ENCODE measurements at places on chromosomes 3 and 15.

- DNase-seq = no peak
These were observed 682 bp downstream of the ITPKA start for GRCh38 chr15:41494190-41494921.

GRCh38 chr3:35665390-35666055 lies 26.2 kb downstream of the ARPP21 start:
- no peak for DNase-seq

DNA sequence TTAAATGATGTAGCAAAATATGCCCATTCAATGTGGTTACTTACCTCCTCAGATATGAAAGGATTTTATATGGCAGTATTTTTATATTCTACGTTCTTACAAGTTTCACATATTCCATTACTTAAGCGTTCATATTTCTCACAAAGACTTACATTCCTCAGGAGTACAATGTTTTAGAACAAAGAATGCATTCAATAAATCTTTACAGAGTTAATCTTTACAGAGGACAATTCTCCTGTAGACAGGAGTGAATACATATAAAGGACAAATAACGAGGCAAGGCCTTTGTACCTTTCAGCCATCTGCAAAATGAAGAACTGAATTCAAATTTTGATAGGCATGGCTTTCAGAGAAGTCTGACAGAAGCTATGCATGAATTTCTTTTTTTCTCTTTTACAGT lies 1.9 kb downstream of the ZNF80 start:
- no peak for DNase-seq

- no peak for DNase-seq
These were observed 117.2 kb downstream of the FNDC3B start for GRCh38 chr3:172156586-172156955.

DNA sequence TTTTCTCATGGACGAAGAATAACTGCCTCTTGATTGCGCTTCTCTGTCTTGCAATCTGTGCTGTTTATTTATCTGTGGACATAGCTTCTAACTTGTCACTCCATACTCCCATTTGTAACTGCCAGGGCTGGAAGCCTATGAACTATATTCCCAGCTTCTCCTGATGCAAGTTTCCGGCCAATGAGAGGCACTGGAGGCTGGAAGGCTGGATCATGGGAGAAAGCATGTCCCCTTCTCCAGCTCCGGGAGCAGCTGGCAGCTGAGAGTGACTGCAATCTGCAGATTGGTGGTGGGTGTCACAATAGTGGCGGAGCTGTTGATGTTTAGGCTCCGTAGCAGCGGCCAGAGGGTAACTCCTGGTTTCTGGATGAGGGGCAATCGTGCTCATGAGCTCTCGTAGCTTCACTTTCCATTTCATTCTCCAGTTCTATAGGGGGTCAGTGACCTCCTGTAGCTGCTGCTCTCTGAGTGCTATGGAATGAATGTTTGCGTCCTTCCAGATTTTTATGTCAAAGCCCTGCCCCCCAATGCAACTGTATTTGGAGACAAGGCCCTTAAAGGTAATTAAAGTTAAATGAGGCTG lies 35.7 kb upstream of the PCSK6 start:
- no peak for DNase-seq

DNA sequence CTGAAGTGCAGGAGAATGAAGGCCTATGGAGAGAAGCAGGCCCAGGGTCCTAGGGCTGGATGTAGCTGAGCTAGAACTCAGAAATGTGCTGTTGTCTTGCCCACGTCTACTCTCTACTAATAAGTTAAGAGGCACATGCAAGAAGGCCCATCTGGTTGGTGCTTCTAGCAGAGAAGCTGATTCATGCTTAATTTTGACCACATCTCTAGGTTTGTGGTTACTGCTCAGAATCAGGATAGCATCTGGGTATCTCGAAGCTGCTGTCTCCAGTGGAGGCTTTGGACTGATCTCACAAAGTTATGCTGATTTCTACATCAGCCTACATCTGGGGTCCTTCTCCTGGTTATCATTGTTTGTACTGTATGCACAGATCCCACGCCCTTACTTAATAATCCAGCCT lies 87.3 kb downstream of the CACNA1D start:
- DNase-seq = no peak

- no peak for DNase-seq
These were observed 91.6 kb downstream of the NR2F2 start for GRCh38 chr15:96422125-96422524.

DNA sequence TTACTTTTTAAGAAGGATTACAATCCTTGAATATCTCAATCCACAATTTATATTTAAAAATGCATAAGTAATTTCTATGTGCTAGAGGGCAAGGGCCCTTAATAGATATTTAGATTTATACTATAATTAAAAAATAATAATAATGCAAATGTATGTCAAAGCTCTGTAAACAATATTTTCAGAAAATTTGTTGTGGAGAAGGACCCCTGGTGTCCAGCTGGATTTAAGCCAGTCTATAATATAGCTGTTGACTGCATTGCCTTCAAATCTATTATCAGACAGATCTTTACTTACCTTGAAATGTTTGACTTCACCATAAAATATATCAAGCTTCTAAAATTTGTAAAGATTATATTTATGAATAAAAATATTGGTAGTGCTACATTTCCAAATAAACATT lies 65.6 kb downstream of the ZBTB20 start:
- no peak for DNase-seq

DNA sequence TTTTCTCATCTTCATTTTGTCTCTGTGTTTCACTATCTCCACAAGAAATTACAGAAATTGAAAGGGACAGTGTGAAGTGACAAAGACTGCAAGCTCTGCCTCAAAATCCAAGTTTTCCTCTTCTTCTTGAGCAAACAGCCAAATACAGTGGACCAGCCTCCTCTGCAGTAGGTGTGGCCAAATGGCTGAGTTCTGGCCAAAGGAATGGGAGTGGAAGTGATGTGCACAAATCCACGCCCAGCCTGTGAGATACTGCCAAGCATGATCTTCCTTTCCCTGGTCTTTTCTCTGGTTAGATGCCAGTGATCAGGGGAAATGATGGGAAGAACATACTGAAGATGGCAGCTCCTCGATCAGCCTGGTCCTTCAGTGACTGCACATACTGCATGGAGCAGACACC lies 111.0 kb upstream of the CPNE4 start:
- DNase-seq = no peak

GRCh38 chr3:12273045-12273695 lies 15.7 kb upstream of the PPARG start:
- DNase-seq = no peak

DNA sequence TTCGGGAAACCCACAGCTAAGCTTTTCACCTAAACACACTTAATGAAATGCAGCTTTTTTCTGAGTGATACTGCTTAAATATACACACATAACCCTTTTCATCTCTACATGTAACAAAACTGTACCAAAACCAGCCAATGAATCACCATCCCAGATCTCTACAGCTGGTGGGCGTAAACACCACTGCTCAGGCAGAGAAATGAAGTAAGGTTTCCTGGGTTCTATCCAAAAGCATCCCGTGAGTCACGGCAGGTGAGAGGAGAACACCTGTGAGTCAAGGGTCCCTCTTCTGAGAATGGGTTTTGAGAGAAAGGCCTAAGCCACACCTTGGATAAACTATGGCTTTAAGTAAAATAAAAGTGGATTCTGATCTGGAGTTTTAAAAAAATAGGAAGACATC lies 2.6 kb downstream of the CLDN1 start:
- no peak for DNase-seq

DNA sequence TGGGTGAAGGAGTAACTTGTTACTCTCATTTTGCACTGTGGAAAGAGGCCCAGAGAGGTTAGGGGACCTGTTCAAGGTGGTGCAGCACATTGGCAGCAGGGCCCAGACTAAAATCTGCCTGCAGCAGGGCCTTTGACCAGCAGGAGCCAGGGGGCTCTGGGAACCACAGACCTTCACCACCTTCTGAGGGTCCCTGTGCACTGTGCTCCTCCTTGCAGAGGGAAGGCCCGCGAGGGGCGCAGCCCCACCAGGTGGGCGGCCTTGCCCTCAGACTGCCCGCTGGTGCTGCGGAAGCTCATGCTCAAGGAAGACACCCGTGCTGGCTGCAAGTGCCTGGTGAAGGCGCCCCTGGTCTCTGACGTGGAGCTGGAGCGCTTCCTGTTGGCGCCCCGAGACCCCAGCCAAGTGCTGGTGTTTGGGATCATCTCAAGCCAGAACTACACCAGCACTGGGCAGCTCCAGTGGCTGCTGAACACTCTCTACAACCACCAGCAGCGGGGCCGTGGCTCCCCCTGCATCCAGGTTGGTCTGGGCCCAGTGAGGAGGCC lies 61.5 kb upstream of the FGD5 start:
- DNase-seq = no peak

DNA sequence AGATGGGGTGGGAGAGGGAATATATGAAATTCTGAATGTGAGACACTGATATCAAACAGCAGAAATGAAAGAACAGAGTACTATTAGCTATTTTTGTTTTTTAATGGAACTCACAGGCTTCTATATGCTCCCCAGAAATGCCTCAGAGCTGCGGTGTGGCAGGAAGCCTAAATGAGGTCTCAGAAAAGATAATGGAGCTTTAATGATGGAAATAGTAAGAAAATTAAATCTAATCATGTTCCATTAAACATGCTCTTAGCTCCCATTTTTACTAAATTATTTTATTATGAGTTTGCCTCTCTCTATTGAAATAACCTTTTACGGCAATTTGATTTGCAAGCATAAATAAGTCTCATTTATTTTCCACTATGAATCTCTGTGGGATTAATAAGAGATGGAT lies 378.9 kb downstream of the ULK4 start:
- no peak for DNase-seq

GRCh38 chr3:112675943-112676535 lies 35.1 kb upstream of the CCDC80 start:
- DNase-seq = no peak

DNA sequence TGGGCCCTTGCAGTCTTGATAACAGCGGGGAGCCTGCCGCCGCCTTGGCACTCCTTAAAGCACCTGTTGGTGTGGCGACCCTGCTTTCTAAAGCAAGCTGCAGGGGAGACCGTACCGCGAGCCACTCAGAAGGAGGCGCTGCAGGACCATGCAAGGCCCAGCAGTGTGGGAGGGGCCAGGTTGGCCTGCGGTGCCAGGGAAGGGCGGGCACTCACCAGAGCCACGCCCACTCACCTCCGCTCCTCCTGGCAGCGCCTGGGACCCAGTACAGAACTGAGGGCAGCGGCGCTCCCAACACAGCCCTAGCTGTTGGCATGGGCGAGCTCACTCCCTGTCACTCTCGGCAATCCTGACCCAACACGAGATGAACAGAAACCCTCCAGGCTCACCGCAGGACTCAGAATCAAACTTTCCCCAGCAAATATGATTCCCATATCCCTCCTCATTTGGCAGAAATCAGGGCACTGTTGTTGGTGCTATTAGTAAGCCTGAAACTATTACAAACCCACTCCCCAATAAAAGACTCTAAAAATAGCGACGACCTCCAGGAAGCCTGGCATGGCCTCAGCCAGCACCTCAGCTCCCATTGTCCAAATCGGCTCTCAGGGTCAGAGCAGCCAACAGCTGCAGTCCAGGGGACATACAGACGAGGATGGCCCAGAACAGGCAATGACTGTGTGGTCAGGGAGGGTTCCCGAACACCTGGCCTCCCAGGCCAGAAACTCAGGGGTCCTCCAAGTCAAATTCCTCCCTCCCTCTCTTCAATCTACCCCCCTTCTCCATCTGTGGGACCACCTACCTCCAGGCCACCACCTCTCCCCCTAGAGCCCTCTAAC lies 77.2 kb downstream of the TBC1D2B start:
- no peak for DNase-seq

GRCh38 chr3:142433110-142433509 lies 14.7 kb downstream of the XRN1 start:
- DNase-seq = no peak

- no peak for DNase-seq
These were observed 16.7 kb downstream of the PLA2G4D start for GRCh38 chr15:42077689-42078088.

GRCh38 chr3:143830063-143830462 lies 18.2 kb downstream of the SLC9A9 start:
- no peak for DNase-seq

GRCh38 chr3:153291059-153291685 lies 129.1 kb downstream of the RAP2B start:
- no peak for DNase-seq

DNA sequence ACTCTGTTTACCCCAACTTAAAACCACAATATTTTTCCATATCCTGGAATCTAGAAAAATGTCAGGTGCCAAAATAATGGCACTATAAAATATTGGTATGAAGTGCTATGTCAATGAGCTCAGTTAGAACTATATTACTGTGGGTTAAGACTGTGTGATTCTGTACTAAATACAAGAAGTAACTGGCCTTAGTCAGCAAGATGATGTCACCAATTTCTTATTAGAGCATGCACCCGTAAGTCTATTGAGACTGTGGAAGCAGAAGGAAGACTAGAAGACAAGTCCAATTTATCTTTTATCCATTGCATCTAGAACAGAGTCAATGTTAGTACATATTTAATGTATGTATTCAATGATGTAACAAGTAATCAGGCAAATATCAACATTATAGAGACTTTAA lies 25.0 kb downstream of the LRRC58 start:
- no peak for DNase-seq

DNA sequence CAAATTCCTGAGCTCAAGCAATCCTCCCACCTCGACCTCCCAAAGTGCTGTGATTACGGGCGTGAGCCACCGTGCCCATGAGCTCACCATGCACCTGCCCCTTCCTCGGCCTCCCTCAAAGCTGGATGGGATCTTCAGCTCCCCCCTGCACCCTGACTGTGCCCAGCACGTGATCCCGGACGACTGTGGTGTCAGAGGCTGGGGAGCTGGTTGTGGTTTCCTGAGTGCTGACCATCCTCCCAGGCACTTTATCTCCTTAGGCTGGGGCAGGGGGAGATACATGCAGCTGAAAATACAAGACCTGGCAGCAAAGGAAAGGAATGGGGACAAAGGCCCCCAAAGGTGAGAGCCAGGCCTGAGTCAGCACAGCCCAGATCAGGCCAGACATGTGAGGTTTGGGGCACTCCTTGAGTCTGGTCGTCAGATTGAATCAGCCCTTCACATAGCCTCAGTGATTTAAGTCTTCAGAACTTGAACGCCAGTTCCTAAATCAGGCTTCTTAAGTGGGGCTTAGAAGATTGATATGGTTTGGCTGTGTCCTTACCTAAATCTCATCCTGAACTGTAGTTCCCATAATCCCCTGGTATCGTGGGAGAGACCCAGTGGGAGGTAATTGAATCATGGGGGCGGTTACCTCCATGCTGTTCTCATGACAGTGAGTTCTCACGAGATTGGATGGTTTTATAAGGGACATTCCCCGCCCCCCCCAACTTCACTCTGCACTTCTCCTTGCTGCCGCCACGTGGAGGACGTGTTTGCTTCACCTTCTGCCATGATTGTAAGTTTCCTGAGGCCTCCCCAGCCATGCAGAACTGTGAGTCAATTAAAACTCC lies 35.8 kb downstream of the PRKCD start:
- DNase-seq = no peak

GRCh38 chr15:64460724-64461720 lies 644 bp downstream of the ZNF609 start:
- DNase-seq = no peak

GRCh38 chr15:95763426-95763825 lies 567.1 kb upstream of the NR2F2 start:
- DNase-seq = no peak

DNA sequence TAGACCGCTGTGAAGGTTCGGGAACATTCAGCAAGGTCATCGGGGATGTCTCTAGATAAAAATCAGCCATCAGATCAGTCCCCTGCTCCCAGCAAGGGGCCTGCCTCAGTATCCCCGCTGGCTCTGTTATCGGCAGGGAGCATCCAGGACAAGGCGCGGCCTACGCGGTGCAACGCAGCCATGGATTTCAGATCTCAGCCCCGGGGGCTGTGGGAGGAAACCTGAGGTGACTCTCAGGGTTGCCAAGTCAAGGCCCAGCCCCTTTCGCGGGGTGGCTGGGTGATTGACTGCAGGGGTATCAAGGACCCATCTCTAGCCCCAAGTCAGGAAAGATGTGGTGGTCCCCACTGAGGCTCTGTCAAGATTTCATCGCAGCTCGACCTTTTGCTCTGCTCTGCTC lies 23.1 kb upstream of the CD47 start:
- DNase-seq = no peak
